ENCODE measurements at places on chromosomes 2 and 18. TPM values are rescaled to one million over a fixed set of nuclear protein-coding genes. Genes with fewer than 3 reads are reported as not detected.

Gene PLCL1
- 14.2 TPM for polyA plus RNA-seq

GRCh38 chr2:17306706-17307105 is 211.5 kb downstream of the RAD51AP2 start:
- no peak for DNase-seq

Gene VWA3B
- polyA plus RNA-seq, result 0.25 TPM

GRCh38 chr2:190792956-190793888 is 87.4 kb upstream of the GLS start:
- DNase-seq, result no peak

- no peak for DNase-seq
These were observed 80.9 kb downstream of the LYPD6B start for GRCh38 chr2:149119368-149119767.

Gene ARHGAP15
- 9.9 TPM for polyA plus RNA-seq

Gene CYP27A1
- polyA plus RNA-seq, result 57.0 TPM

Gene CTLA4
- polyA plus RNA-seq, result 0.06 TPM

GRCh38 chr2:160375802-160376469 is 117.7 kb downstream of the RBMS1 start:
- DNase-seq, result no peak
